ENCODE measurements at places on chromosomes 3 and 15.

GRCh38 chr3:71843071-71843470, 58.1 kb upstream of the PROK2 start:
- DNase-seq = no peak

GRCh38 chr15:56869573-56869972, 48.9 kb upstream of the TCF12 start:
- DNase-seq = no peak

DNA sequence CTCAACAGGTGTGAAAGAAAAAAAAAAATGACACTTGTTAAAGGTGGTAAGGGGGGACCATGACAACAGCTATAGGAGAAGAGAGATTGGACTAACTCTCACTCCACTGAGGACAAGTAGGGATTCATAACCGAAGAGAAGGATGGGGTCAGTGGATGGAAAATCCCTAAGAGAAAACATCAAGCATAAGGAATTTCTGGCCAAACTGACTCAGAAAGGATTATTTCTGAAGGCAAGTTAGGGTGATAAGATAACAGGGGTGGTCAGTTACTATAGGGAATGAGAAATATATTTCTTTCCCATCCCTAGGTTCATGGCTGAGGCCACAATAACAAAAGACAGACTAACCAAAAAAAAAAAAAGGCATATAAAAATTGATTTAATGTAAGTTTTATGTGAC, 9.5 kb upstream of the RARB start:
- no peak for DNase-seq

DNA sequence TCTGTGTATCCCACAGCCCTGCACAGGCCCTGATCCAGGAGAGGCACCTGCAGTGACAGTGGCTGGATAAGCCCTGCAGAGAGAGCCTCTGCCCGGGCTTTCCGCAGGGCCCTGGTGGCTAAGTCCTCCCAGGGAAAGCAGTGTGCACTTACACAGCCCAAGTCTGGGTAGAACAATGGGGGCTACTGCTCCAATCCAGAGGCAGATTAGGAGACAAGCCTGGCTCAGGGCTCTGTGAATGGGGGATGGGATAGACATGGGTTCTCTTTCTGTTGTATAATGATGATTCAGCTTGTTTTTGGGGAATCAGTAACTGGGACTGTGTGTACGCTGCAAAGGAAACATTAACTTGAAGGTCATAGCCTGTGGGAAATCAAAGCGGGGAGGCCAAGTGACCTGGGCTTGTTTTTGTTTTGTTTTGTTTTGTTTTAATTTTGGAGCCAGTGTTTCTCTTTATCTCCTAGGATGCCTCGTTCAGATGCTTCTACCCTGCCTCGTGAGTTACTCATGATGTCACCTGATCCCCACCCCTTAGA, 4.1 kb upstream of the ALDH1L1 start:
- no peak for DNase-seq

DNA sequence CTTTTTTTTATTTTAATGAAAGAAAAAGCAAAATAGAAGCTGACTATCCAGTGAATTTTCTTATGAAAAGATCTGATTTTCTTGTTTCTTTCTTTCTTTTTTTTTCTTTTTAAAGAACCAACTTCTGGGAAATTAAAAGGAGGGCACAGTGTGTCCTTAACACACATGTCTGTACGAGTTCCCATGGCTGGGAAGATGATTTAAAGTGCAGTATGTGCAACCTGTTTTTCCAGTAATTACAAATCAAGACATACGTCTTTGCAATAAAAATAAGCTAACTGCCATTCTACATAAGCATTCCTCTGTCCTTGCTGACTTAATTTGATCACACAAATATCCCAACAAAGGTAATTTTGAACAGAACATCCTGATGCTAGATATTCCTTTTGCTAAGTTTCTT, 416.1 kb downstream of the ROBO1 start:
- no peak for DNase-seq

- DNase-seq = no peak
Measured at GRCh38 chr3:41080141-41080540, 119.2 kb upstream of the CTNNB1 start.

DNA sequence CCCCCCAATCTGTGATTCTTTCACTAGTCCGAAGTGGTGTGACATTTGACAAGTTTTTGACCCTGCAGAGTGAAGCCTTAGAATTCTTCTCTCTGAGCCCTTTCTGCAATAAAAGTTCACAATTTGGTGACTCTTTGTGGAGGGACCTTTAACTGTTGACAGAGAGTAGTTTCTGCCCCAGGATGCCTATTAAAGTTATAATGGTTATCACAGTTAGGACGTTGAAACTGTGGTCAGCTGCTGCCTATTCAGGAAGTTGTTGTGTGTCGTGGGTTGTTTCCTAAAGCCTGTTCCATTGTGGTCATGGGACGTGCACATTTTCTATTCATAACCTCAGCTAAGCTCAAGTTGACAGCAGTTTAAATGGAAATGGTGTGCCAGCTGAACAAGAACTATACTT, 274.5 kb downstream of the NEK10 start:
- DNase-seq = no peak

DNA sequence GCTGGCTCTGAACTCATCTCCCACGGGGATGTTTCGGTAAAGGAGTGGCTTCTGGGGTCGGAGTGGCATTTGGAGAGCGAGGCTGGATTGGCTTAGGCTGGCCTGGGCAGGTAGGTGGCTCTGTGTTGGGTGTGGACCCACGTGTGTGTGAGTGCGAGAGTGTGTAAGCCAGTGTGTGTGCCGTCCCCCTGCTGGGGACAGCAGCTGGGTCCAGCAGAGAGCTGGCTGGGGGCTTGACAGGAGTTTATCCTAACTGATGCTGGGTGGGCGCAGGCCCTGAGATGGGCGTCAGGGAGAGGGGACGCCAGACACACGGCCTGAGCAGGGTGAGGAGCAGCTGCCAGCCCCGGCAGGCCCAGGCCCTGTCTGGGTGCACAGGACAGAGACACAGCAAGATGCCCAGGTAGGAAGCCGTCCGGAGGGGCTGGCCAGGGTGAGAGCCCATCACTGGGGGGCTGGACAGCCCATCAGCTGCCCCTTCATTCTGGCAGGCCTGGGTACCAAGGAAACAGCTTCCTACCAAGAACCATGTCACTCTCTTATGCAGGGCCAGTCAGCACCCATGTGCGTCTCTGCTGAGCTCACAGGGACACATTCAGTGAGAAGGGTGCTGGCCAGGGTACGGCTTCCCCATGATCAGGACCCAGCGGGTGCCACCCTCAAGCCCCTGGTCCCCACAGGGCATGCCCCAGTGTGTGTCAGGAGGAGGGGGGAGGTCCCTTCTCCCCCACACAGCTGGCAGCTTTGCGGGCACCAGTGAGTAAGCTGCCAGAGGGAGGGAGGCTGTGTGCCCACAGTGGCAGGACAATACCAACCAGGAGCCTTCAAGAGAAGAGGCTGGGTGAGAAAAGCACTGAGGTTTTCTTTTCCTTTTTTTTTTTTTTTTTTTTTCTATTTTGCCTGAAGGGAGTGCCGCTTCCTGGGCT, 1.1 kb downstream of the PAK6 start:
- no peak for DNase-seq

GRCh38 chr15:92092289-92093105, 239.0 kb downstream of the SLCO3A1 start:
- no peak for DNase-seq

DNA sequence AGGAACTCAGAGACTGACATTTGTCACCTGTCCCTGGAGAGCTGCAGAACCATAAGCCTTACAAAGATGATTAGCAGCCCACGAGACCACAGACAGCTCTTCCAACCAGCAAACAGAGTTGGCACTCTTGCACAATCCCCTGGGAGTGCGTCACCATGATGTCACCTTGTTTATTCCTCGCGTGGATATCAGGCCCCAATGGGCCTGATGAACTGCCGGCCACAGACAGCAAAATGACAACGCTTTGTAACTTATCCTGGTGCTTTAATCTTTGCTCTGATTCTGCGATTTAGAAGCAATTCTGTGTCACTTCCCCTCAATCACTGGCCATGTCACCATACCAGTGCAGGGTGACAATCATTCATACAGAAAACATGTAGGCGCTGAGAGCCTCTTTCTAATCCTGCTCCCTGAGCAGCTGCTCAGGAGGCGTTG, 89.2 kb downstream of the TAMM41 start:
- no peak for DNase-seq

DNA sequence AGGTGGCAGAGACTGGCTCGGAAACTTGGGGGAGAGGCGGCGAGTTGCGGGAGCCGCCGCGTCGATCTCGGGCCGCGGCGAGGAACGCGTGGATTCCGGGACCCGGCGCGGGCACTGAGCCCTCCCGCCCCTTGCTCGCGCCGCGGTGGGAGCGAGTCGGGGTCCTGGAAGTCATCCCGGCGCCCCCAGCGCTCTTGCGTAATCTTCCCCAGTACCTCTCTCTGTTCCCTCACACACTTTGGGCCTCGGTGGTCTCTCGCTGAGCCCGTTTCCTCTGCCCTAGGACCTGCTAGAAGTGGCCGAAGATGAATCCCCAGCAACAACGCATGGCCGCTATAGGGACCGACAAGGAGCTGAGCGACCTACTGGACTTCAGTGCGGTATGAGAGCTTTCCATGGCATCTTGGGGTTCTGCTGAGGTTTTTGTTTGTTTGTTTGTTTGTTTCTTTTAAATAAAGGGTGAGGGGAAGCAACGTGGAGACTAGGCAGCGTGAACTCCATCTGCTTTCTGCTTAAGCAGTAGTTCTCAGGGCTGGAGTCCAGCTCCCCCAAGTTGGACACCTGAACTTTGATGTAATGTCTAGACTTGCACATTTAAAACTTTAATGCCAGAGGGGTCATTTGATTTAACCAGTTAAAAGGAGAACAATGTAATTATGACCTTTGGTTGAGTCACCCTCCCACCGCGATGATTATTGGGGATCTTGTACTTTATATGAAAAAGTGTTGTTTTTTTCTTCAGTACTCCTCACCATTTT, 1.3 kb downstream of the TCF12 start:
- DNase-seq = no peak

DNA sequence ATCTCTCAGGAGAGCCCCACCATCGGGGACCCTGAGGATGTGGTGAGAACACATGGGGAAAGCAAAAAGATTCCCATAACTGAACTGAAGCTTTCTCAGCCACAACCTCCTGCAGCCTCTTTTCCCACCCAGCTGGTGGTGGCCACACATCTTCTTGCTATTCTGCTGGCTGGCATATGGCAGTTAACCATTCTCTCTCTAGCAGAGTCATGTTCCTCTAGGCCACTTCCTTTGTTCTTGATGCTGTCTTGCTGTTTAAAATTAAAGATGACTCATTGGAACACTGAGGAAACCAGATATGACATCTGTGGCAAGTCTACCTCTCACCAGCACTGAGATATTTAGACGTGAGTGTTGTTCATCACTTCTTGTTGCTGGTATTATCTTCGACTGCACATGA, 180.3 kb upstream of the ROBO2 start:
- no peak for DNase-seq

- no peak for DNase-seq
Measured at GRCh38 chr3:100697723-100698285, 11.5 kb upstream of the TFG start.

DNA sequence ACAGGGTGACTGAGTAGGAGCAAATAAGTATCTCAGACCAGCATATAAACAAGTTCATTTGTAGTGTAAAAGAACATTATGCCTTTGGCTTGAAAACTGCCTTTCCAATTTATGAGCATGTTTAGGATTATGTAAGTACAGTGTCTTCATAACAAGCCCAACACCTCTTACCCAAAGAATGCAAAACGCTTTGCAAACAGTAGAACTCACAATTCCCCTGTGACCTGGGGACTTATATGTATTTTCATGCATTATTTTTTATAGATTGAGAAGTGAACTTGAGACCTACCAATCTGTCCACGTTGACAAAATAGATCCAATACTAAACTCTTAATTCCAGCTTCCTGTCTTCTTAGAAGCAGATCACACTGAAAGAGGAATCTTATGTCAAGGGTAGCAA, 202.1 kb downstream of the TP63 start:
- DNase-seq = no peak

DNA sequence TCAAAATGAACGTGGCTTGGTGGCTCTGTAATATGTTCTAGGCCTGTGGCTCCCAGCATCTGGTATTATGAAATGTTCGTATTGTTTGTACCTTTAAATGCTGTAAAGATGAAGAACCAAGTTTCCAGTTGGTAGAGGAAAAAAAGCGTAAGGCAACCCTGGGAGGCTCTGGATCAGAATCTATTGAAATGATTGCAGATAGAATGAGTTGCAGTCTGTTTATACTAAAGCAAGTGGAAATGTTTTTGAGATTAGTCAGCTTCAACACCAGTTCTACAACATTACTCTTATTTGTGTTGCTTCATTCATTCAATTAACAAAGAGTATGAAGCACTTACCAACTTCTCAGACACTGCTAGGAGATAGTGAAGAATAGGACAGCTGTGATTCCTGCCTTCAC, 5.3 kb downstream of the ARL6IP5 start:
- DNase-seq = no peak

- DNase-seq = no peak
Measured at GRCh38 chr3:17065881-17066280, 181.1 kb downstream of the PLCL2 start.

- DNase-seq = no peak
Measured at GRCh38 chr3:46897031-46897430, 19.5 kb downstream of the PTH1R start.

- DNase-seq = no peak
Measured at GRCh38 chr15:35535365-35535916, 10.5 kb downstream of the DPH6 start.

DNA sequence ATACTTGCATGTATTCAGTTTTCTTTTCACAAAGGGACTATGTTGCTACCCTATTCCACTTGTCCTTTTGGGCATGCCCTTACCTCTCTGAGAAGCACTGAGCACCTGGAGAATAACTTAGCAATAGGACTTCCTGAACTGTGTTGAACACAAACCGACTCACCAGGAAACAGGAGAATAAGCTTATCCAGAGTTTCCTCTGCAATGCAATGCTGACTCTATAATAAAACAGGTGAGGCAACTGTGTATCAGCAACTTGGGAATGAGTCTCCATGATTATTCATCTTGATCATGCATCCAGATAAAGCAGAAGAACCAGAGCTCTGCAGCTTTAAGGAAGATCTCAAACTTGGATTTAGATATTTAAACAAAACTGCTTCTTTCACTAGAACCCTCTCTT, 806.5 kb downstream of the IGSF11 start:
- DNase-seq = no peak

DNA sequence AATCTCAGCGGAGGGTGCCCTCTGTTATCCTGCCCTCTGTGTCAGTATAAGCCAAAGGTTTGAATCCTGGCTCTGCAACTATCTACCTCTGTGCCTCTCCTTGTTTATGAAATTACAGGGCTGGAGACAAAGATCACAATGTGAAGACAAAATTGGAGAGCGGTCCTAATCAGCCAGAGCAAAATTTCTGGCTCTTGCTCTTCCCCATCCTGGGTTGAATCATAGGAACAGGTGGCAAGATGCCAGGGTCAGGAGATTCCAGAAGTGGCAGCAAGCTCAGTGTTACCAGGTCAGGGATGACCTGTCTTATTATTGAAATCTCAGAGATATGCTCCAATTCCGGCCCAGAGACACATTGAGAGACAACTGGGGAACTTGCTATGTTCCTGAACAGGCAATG, 2.3 kb upstream of the CCR2 start:
- DNase-seq = no peak

DNA sequence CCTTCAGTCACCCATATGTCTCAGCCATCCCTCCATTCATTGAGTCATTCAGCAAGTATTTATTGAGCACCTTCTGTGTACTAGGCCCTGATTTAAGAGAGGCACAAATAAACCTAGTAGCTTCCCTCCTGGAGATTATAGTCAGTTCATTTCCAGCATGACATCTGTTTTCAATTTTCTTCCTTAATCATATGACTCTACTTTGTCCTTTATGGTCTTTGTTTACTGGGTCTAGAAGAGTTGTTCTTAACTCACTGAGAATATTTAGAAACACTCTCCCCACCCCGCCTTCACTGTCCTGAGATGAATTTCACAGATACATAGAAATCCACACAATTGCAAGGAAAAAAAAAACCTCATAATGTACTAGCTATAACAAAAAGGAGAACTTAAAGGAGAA, 44.8 kb upstream of the ADAMTS9 start:
- peak; percentile 9 for DNase-seq
